ENCODE measurements at places on chromosomes 12 and 14.

GRCh38 chr12:46414591-46415268, 42.2 kb upstream of the SLC38A2 start:
- DNase-seq: peak; percentile 54

DNA sequence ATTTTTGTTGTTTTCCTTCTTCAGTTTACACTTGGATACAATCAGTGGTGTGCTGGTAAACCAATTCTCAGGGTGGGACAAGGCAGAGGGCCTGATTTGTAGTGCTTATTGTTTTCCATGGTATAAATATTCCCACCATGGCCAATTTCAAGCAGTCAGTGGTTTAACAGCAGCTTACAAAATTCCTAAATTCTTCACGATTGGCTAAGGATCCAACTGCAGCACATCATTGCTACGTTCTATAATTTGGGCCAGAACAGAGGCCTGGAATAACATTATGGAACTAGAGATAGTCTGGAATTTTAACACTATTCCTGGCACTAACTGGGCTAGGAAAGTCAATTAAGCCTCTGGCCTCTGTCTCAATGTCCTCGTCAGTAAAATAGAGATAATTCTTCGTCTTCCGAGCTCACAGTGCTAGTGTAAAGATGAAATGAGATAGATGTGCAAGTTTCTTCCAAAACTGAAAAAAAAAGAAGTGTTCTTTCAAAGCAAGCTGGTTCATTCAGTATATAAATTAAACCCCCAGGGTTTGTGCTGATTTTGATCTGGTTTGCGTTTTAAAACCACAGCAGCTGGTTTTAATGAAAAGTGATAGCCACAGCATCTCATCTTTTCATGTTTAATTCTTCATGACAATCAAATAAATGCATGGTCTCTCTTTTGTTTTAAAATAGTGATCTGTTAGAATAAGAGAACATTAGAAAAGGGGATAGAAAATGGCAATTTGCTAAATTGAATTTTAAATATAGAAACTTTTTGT, 104.1 kb downstream of the EPS8 start:
- no peak for DNase-seq

DNA sequence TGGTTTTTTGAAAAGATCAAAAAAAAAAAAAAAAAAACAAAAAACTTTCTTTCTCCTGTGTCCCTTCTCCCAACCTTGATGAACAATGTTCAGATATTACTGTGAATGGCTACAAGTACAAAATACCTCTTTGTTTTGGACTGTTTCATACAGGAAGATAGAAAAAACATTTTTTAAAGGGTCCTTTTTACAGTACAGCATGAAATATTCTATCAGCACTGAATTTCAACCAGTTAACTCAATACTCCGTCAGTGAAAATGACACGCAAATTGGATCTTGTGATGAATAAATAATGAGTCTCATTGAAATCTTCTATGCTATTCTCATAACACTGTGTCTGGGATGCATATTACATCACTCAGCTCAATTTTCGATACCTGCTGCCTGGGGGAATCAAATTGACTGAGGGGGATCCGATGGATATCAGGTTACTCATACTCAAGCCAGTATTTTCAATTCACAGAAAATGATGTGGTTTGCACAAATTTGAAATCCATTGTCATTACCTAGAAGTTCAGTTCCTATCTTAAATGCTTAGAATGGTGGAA, 179.6 kb downstream of the TMTC2 start:
- no peak for DNase-seq

- DNase-seq: no peak
Observed at GRCh38 chr14:71415404-71415690, 508.1 kb downstream of the PCNX1 start.

- no peak for DNase-seq
Observed at GRCh38 chr14:96888593-96888992, 91.4 kb downstream of the VRK1 start.

DNA sequence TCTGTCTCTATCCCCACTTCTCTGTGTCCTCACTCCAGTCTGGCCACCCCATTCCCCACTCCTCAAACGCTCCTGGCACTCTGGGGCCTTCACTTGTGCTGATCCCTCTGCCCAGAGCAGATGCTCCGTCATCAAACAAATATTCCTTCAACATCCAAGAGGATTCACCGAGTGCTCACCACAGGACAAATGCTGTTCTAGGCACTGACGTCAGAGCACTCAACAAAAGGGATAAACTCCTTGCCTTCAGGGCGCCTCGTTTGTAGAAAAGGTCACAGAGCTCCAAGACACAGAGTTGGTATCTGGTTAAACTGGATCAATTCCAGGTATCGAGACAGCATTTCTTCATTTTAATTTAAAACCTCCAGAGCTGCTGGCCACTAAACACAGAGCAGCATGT, 35.3 kb downstream of the PSMC1 start:
- no peak for DNase-seq

- no peak for DNase-seq
Observed at GRCh38 chr14:34075042-34075744, 124.3 kb upstream of the EGLN3 start.

- DNase-seq: peak; percentile 87
Observed at GRCh38 chr14:72904840-72905561, 11.1 kb upstream of the DPF3 start.

DNA sequence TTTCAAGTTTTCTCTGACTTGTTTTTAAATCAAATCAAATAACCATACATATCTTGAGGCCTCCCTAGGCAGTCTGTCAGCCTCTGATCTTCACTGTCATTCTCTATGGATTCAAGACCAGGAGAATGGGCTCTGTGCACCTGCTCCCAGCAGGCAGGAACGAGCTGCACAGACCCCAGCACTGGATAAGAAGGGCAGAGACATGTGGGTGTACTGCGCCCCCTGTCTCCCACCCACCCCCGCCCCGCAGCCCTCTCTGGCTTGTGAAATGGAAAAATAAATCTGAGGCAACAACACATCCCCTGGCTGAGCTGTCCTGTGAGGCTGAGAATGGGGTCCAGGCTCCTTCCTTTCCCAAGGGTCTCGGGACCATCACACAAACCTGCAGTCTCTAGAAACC, 26.3 kb downstream of the CLMN start:
- no peak for DNase-seq

DNA sequence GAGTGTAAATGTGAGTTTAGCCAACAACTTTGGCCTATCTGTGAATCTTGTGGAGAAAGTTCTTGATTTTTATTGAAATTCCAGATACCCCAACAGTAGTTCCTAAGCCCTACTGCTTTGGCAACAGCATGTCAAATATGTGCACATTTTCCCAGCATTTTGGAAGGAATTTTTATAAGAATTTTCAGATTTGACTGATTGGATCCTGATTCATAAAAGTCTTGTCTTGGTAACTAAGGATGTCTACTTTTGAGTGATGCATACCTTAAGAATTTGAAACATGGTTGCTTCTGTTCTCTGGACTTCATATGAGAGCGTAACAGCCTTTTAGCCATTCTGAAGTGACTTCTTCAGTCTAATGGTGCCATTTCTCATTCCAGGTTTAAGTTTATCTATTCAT, 106.7 kb downstream of the ANO4 start:
- DNase-seq: no peak

DNA sequence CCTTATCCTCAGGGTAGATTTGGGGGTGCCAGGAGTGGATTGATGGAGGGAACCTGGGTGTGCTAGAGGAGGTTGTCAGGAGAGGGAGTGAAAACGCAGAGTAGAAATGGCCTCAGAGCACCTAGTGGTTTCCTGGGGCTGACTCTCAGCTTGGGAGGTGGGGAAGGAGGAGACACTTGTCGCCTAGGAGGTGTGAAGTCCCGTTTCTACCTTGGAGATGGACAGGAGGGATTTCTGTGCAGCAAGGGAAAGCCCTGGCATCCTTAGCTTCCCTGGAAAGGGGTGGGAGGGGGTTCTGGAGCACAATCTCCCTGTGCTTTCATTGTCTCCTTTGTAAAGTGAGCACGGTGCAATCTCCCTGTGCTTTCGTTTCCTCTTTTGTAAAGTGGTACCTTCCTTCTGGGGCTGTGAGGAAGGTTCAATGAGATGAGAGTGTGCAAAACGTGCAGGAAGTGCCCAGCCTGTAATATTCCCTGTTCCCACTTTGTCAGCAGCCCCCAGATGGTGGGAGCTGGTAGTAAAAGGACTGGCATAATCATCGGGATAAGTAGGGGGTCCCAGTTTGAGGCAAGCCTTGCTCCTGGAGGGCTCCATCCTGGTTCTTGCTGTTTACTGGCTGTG, 1.6 kb downstream of the OAS3 start:
- DNase-seq: no peak

- no peak for DNase-seq
Observed at GRCh38 chr14:26959437-26959836, 361.6 kb upstream of the NOVA1 start.

- no peak for DNase-seq
Observed at GRCh38 chr12:70659077-70659606, 21.9 kb upstream of the PTPRB start.

GRCh38 chr14:93163564-93163963, 21.1 kb downstream of the MOAP1 start:
- DNase-seq: no peak

DNA sequence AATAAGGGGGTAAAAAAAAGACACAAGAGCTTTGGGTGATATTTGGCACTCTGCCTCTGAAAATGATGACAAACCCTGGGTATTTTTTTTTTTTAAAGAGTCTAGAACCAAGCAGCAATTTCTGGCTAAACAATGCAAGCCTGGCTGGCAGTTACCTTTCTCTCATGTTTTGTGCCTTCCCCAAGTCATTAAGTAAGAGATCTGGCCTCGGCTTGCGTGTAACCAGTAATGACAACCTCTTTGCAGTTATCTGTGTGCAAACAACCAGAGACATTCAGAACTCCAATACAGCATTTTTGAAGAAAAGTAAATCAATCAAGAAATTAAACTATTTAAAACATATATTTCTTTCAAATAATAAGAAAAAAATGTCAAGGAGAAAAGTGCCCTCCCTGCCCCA, 167.5 kb downstream of the KCNC2 start:
- DNase-seq: no peak

- no peak for DNase-seq
Observed at GRCh38 chr14:32324601-32325000, 4.5 kb upstream of the AKAP6 start.

DNA sequence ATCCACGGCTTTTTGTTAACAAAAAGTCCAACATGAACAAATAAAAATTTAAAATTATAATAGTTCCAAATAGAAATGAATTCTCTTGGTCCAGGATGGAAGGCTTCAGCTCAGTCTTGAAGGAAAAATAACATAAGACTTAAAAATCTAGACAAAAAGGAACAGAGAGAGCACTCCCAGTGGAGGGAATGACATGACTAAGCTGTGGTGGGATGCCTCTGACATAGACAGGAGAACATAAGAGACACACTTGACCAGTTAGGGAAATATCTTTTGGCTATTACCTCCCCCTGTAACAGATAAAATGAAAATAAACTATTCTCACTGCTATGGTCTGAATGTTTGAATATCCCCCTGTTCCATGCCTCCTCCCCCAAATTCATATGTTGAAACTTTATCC, 106.8 kb downstream of the BBS10 start:
- no peak for DNase-seq

- DNase-seq: no peak
Observed at GRCh38 chr12:67881565-67881964, 107.7 kb upstream of the IFNG-AS1 start.

DNA sequence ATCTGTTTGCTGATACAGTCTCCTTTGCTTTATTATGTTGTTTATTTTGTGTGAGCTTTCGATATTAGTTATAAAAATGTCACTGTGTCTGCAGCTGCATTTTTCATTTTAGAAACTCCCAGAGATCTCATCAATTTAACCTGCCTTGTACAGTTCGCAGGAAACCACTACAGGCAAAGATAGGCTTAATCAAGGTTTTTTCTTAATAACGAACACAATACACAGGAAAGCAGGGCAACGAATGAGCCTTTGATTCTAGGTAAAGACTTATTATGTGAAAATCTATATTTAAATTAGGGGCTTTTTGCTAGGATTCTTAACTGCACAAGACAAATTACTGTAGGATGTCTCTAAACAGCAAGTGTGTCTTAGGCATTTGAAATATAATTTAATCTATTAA, 191.9 kb downstream of the RGS6 start:
- no peak for DNase-seq

DNA sequence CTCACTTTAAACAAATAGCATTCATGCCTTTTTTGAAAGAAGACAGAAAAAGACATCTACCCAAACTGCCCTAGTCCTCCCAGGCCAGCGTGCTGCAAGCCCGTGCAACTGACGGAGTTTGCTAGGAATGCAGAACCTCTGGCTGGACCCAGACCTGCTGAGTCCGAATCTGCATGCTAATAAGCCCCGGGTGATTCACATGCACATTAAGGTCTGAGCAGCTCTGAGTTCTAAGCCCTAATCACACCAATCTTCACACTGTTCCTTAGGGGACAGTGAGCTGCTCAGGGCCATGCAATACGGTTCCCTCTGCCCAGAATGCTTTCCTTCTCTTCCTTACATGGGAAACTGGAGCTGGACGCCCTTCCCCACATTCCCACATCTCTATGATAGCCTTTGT, 25.2 kb downstream of the HAL start:
- no peak for DNase-seq

- DNase-seq: no peak
Observed at GRCh38 chr12:122352394-122352793, 70.1 kb downstream of the CLIP1 start.

GRCh38 chr12:8699714-8700113, 1.9 kb downstream of the RIMKLB start:
- no peak for DNase-seq

GRCh38 chr12:52519826-52520662, at the start of gene KRT5:
TSS of gene KRT5 (minus strand) at chr12:52520394. CDS start at chr12:52520296, 98 bp downstream.
- no peak for DNase-seq

GRCh38 chr14:105304565-105304964, 3.8 kb upstream of the BRF1 start:
- no peak for DNase-seq

- no peak for DNase-seq
Observed at GRCh38 chr14:97485201-97485600, 688.0 kb downstream of the VRK1 start.

DNA sequence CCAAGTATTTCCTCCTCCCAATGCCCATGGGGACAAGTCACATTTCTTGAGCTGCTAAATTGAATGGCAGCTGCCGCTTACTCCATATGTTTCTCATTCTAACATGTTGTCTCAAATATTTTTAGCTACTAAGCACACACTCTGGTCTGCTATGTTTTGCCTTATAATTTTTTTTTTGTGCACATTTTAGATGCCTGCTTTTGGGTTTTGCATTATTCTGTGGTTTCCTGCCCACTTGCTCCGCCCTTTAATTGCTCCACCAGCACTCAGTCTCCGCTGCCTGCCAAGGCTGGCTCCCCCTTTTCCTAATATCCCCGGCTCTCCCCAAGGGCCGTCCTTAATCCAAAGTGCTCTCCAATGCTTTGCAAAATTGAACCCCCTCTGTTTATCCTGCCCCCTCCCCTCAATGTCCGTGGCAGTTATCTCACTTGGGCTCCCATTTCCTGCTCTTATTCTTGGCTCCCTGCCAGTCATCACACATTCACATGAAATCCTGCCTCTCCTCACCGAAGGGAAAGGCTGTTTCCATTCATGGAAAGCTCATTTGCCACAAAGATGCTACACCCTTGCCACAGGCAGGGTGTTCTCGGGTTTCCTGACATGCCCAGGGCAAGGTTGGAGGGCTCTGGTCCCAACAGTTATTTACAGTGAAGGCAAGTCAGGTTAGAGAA, 79.4 kb downstream of the C12orf75 start:
- no peak for DNase-seq

- DNase-seq: no peak
Observed at GRCh38 chr12:125633686-125634085, 568.5 kb downstream of the AACS start.

- no peak for DNase-seq
Observed at GRCh38 chr12:90064852-90065801, 356.5 kb upstream of the ATP2B1 start.
